ENCODE measurements at places on chromosomes 3 and 15.

- DNase-seq, result no peak
Measured at GRCh38 chr15:70507772-70508371, 255.5 kb downstream of the UACA start.

GRCh38 chr15:57565311-57565710 lies 26.4 kb upstream of the MYZAP start:
- DNase-seq, result no peak

DNA sequence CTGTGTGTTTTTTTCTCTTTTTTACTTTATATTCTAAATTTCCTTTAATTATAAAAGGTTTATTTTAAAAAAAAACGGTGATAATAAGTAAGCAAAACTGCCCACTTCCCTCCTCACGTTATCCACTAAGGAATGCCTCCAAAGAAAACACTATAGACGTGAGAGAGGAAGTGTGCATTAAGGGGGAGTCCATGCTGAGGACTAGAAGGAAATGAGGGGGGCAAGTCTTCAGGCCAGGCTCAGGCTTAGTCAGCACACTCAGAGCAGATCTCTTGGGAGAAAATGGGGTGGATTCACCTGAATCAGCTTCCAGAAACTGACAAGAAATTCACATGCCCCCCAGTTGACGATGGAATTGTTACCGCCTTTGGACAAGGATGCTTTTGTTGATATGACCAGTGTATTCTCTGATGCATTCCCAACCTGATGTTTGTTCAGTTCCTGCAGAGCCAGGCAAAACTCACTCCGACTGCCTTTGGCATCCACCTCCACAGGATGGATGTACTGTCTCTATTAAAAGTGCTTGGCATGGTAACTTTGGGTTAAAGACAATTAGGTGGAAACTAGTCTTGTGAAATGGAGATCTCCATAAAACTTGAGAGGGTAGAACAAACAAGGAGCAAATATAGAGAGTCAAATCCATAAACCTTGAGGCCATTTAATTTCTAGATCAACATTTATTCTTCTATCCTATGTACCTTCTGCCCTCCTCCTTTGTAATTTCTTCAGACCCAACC lies 167.8 kb downstream of the MYRIP start:
- no peak for DNase-seq

DNA sequence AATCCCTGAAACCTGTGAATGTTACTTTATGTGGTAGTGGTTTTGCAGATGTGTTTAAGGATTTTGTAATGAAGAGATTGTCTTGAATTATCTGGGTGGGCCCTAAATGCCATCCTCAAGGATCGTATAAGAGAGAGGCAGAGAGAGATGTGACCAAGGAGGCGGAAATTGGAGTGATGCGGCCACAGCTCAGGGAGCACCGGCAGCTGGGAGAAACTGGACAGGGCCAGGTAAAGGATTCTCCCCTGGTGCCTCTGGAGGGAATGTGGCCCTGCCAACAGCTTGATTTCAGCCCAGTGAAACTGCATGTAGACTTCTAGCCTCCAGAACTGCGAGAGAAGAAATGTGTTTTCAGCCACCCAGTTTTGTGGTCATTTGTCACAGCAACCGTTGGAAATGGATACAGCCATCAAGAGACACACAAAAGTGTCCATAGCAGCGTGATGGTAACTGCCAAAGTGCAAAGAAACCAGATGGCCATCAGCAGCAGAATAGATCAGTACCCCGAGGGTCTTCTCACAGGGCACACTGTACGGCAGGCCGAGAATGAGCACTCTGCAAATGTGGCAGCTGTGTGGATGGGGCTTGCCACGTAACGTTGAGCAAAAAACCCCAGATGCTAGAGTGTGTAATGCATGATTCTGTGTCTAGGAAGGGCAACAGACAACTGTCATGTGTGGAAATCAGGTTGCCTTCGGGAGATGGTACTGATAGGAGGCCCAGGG lies 12.2 kb downstream of the APBA2 start:
- DNase-seq, result no peak

DNA sequence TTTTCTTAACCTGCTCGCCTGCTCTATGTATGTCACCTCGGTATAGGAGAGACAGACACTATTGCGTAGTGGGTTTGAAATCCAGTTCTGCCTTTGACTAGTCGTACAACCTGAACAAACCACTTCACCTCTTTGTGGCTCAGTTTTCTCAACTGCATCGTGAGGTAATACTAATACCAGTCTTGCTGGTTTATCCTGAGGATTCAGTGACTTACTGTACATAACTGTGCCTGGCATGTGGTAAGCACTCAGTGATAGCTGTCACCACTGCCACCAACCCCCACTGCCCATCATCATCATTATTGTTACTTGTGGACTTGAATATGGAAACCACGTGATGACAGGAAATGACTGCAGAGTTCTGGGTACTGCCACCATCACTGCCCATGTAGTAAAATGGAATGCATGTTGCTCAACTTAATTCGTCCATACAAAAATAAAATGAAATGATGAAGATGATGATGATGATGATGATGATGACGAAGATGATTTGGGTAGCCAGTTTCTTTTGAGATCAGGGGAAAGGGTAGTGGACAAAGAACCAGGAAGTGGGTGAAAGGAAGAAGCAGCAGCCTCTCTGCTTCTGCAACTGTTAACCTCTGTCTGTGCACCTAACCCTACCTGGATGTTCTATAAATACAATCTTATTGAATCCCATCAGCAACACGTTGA lies 228.1 kb downstream of the FEZF2 start:
- DNase-seq, result no peak

GRCh38 chr15:28098766-28099554 lies at the start of gene OCA2:
OCA2 (minus strand) TSS chr15:28099315; CDS start chr15:28081874, 17,441 bp downstream.
- no peak for DNase-seq

DNA sequence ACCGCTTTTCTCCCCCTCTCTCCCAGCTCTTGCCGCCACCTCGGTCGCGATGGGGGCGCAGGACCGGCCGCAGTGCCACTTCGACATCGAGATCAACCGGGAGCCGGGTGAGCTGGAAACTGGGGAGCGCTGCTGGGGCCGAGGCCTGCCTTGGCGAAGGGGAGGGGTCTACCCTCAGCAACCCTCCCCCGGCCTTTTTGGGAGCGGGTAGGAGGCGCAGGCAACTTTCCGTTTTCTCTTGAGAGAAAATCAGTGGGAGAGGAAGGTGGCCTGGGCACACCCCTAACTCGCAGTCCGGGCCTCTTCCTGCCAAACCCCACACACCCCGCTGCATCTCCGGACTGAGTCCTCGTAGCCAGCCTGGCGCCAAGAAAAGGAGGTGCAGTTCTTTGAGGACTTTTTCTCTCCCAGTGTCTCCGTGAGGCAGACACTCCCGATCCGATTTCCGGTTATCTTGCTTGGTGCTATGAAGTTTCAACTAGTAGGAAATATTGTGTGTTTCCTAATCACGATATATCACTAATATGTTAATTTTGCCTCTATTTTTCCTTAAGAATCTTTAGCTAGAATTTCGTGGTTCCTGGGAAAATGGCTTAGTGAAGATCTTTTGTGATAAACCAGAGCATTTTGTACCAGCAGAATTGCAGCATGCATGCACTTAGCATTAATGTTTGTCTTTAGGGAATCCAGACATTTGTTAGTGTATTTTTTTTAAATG lies 631 bp downstream of the NKTR start:
- peak; percentile 68 for DNase-seq

- no peak for DNase-seq
Measured at GRCh38 chr3:172444821-172445220, 3.4 kb downstream of the GHSR start.

- no peak for DNase-seq
Measured at GRCh38 chr15:31260646-31261265, 65.9 kb upstream of the KLF13 start.

- DNase-seq, result no peak
Measured at GRCh38 chr15:89352476-89352875, 17.9 kb upstream of the POLG start.

- no peak for DNase-seq
Measured at GRCh38 chr15:99424131-99424571, 141.6 kb upstream of the MEF2A start.

GRCh38 chr3:182342252-182342651 lies 451.1 kb upstream of the ATP11B start:
- DNase-seq, result no peak

DNA sequence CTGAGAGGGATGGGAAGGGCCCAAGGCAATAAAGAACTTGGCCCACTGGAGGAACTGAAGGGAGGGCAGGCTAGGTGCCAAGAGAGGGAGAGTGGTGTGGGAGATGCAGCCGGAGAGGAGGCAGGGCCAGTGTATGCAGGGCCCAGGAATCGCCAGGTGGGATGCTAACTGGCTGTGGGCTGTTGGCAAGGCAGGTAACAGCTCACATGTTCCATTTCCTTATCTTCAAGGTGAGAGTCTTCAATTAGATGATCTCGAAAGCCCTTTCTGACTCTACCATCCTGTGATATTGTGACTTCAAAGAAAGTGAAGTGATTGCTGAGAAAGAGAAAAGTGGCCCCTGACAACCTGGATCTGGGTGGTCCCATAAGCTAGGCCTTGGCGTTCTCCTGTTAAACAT lies 49.0 kb downstream of the CASR start:
- DNase-seq, result no peak

Measured in substantia nigra (tissue), 51 donors.